ENCODE measurements at places on chromosomes 5 and 9. TPM values are rescaled to one million over a fixed set of nuclear protein-coding genes. Genes with fewer than 3 reads are reported as not detected.

Gene POU5F2
- total RNA-seq: 0.35 TPM

Gene SPATA31E1
- total RNA-seq: not detected

Gene NTNG2
- 5.0 TPM for total RNA-seq

Gene CMBL
- total RNA-seq: 39.5 TPM

Gene SPINK13
- total RNA-seq: not detected

DNA sequence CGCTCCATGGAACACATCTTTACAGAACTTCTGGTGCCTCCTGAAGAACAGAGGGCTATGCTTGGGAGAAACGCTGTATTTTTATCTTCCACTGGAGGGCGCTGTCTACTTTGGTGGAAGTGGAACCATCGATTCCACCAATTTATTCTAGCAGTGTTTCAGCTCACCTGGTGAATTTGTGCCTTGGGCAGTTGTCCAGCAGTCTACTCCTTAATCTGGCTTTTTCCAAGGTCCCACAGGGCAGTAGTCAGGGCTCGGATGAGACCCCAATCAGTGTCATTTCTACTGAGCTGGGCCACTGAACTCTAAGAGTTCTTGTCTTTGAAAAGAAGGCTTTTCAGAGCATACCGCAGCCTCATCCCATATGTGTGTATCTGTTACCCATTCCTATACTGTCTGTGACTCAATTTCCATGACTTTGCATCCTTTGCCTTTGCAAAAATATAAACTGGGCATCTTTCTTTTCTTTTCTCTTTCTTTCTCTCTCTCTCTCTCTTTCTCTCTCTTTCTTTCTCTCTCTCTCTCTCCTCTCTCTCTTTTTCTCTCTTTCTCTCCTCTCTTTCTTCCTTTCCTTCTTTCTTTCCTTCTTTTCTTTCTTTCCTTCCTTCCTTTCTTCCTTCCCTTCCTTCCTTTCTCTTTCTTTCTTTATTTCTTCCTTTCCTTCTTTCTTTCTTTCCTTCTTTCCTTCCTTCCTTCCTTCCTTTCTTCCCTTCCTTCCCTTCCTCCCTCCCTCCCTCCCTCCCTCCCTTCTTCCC lies 138.4 kb upstream of the ZNF618 start:
- no peak for DNase-seq

DNA sequence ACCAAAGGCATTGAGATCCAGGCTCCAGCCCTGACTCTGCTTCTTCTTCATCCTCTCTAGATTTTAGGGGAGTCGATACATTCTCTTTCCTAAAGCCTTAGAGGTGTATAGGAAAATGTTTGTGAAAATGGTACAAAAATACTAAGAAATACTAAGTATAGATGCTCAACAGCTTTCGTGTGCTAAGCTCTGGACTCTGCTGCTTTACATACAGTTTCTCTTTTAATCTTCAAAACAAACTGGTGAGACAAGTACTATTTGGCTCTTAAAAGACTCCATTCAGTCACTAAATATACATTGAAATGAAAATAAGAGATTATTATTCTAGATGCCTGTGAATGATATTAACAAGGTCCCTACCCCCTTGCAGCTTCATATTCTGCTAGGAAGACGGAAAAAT lies 174.5 kb upstream of the TRPM3 start:
- no peak for DNase-seq

DNA sequence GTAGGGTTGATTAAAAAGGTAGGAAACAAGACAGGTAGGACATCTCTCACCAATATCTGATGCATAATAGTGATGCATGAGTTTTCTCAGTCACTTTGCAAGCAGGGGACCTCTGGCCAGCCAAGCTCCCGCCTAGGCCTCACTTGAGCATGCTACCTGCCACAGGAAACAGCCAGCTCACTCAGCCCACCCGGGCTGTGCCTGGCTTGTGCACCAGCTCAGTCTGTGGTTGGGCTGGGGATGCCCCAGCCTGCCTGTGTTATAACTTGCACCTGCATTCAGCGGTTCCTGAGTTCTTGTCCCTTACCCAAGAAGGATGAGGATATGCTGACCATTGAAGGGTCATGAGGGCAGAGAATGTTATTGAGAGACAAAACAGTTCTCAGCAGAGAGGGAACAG lies 172.8 kb upstream of the PLCXD3 start:
- no peak for DNase-seq

- DNase-seq: no peak
Observed at GRCh38 chr5:8456846-8457186, 587.9 kb downstream of the MTRR start.

All from left cardiac atrium (tissue), 4 donors.